Choroid plexus epithelial cell (primary cell): ENCODE measurements at places on chromosomes 3 and 15.

- peak; percentile 65 for DNase-seq
Measured at GRCh38 chr15:92682741-92683510, 27.4 kb upstream of the FAM174B start.

DNA sequence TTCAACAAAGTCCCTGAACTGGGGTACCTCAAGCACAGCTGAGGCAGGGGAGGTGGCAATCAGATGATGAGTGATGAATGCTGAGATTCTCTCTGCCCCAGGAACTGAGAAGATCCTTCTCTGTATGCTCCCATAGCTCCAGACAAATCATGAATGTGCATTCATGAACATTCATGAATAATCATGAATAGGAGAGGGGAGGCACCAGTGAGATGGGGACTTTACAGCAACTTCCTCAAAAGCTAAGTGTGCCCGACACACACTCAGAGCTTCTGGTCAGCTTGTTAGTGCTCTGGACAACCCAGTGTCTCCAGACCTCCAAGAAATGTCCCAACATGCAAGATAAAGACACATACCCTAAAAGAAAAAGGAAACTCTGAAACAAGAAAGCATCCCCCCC, 24.3 kb downstream of the LRRC2 start:
- DNase-seq = no peak

DNA sequence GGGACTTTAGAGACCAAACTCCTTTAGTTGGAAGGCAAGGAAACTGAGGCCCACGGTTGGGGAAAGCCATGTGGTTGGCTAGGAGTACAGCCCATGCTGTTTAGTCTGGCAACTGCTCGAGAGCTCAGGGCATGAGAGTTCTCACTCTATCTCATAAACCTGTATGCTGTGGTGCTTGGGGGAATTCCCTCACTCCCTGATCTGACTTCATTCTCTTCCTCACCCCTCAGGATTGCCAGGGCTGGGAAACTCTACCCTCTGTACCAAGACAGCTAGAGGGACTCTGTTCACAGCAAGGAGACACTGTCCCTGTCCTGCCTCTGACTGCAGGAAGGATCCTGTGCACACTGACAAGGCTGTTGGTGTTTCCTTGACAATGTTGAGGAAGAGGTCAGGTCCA, 230.2 kb downstream of the ZNF621 start:
- no peak for DNase-seq

GRCh38 chr3:165206454-165207266, 10.5 kb upstream of the SLITRK3 start:
- peak; percentile 82 for DNase-seq

GRCh38 chr3:158808697-158809096, 6.8 kb downstream of the MFSD1 start:
- peak; percentile 63 for DNase-seq

DNA sequence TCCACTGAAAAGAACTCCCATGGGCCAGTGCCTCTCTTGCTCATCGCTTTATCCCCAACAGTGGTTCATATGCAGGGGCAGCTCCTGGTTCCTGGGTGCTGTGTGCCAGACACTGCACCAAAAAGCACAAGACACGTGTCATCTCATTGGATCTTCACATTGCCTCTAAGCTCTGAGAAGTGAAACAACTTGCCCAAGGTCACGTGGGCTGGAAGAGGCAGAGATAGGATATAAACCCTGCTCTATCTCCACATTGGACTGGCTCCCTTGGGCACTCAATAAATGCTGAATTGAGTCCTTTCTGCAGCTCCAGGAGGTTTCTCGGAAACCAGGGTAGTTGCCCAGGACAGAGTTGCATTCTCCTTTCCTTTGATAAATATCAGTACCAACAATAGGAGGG, 88.1 kb downstream of the SRGAP3 start:
- DNase-seq = no peak

- no peak for DNase-seq
Measured at GRCh38 chr3:106290304-106290997, 421.6 kb upstream of the CBLB start.
